CD4-positive, alpha-beta T cell treated with Interleukin-21 for 1 hour (primary cell): ENCODE measurements at places on chromosomes 4 and X.

- no peak for DNase-seq
Measured at GRCh38 chr4:188971125-188971524, 831.9 kb downstream of the TRIML1 start.

GRCh38 chrX:150199803-150200202 is 163.3 kb upstream of the MAMLD1 start:
- DNase-seq = no peak

DNA sequence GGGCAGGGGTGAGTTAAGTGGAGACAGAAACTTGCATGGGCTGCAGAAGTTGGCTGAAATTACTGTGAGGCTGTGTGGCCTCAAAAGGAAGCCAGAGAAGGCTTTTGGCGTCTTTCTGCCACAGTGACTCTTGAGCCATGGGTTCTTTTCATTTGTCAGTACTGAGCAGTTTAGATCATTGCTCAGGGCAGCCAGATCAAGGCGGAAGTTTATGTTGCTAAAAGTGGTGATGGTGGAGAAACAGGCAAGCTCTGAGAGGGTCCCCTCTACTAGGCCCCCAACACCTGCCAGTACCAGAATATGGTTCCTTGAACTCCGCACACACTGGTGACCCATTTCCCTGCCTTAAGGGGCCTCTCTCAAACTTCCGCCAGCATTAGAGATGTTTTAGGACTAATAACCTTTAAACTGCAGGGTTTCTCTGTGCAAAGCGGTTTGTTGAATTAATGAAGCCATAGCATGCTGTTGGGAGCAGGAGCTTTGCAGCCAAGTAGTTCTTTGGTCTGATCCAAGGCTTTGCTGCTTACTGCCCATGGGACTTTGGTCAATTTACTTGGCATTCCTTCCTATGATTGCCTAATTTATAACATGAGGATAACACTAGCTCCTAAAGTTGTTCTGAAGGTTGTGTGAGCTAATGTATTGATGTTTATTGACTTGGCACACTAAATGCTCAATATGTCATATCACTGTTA is 34.5 kb downstream of the RNF175 start:
- no peak for DNase-seq

GRCh38 chrX:137479386-137479785 is 86.5 kb upstream of the ZIC3 start:
- no peak for DNase-seq

GRCh38 chrX:112147206-112147605 is 64.6 kb upstream of the TRPC5 start:
- no peak for DNase-seq

DNA sequence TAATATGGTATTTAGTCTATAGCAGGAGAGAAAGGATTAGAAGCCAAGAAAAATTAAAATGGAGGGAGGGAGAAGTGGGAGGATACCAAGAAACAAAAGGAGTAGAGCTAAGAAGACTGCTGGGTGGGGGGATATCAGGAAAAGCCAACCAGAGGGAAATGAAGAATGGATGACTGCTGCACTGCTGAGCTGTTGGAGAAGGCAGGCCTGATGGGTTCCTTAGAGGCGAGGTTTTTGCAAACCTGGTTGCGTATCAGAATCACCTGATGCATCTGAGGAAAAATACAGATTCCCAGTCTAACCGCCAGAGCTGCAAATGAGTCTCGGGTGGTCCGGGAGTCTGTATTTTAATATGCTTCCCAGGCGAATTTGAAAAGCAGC is 1.5 kb downstream of the PGRMC1 start:
- no peak for DNase-seq

GRCh38 chr4:95956094-95956493 is 116.2 kb downstream of the PDHA2 start:
- no peak for DNase-seq

DNA sequence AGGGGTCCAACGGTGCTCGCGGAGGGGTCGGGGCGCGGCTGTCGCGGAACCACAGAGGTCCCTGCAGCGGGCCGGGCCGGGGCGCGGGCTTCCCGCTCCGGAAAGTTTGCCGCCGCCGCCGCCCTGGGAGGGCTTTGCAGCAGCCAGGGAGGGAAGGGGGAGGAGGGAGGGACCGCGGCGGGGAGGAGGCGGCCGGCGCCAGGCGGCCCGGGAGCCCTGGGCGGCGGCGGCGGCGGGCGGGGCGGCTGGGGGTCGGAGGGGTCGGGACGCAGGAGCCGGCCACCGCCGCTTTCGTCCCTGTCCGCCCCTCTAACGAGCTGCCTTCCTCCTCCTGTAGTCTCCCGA is 375 bp downstream of the FGFR3 start:
- peak; percentile 53 for DNase-seq

- DNase-seq = no peak
Measured at GRCh38 chrX:39438603-39439602, 637.6 kb downstream of the MID1IP1 start.

- DNase-seq = no peak
Measured at GRCh38 chr4:28354880-28355656, 1494.4 kb downstream of the STIM2 start.

- no peak for DNase-seq
Measured at GRCh38 chrX:134685668-134686067, 27.4 kb upstream of the PLAC1 start.

- no peak for DNase-seq
Measured at GRCh38 chr4:79865201-79865597, 207.8 kb downstream of the ANTXR2 start.

GRCh38 chr4:185101354-185101890 is 41.6 kb upstream of the SLC25A4 start:
- no peak for DNase-seq

GRCh38 chr4:6031846-6032245 is 13.6 kb upstream of the C4orf50 start:
- no peak for DNase-seq

DNA sequence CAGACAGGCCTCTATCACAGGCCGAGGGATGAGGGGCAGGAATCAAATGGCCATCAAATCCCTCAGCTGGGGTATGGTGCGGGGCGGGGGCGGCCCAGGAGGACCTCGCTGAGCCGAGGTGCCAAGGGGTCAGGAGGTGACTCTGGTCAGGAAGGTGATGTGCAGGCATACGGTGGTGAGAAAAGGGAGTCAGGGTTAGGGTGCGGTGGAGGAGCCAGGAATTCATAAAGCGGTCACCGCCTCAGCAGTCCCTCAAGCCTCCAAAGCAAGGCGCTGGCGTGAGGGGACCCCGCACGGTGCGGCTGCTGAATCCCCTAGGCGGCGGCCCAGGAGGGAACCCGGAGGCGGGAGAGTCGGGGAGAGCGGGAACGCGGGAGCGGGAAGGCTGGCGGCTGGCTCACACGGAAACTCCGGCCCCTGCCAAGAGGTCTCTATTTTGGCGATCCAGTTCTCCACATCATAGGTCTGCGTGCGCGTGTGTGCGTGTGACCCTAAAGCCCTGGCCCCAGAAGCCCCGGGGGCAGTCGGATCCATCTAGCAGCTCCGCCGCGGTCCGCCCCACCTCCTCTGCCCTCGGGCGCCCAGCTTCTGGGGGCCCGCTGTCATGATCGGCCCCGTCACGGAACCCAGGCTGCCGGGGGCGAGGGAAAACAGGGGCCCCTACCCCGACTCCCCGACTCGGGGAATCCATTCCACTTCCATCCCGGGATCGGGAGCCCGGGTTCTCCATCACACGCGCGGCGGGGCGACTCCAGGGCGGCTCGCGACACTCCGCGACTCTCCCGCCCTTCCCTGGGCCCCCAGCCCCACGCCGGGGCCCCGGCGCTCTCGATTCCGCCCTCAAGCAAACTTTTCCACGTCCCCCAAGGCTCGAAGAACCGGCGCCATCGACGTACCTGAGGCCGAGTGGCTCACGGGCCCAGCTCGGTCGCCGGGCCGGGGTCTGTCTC is 593 bp downstream of the ELF4 start:
- DNase-seq = no peak

- no peak for DNase-seq
Measured at GRCh38 chrX:101395789-101396188, 5.0 kb downstream of the RPL36A start.

DNA sequence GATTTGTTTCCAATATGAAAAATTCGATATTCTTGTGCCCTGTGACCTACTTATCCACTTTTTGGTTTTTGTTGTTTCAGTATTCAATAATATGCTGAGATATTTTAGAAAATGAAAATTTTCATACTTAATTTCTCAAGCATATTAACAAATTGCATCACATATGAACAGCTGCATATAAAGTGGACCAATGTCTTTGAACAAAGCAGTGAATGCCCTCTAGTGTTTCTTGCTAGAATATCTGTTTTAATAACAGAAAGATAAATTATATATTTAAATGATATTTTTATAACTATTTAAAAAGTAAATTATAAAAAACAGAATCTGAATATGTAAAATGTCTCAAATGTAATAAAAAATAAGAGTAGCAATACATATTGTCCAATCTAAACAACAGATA is 31.7 kb upstream of the INTU start:
- DNase-seq = no peak

- no peak for DNase-seq
Measured at GRCh38 chr4:111798840-111799239, 346.4 kb upstream of the FAM241A start.

GRCh38 chrX:48665991-48666390 is 17.6 kb upstream of the WAS start:
- DNase-seq = no peak

GRCh38 chrX:31251336-31251735 is 179.5 kb upstream of the FTHL17 start:
- no peak for DNase-seq

GRCh38 chrX:77060572-77060971 is 386.6 kb upstream of the FGF16 start:
- no peak for DNase-seq

- no peak for DNase-seq
Measured at GRCh38 chr4:157600583-157600982, 380.1 kb downstream of the GRIA2 start.

- no peak for DNase-seq
Measured at GRCh38 chrX:152876931-152877840, 20.7 kb upstream of the ZNF185 start.

DNA sequence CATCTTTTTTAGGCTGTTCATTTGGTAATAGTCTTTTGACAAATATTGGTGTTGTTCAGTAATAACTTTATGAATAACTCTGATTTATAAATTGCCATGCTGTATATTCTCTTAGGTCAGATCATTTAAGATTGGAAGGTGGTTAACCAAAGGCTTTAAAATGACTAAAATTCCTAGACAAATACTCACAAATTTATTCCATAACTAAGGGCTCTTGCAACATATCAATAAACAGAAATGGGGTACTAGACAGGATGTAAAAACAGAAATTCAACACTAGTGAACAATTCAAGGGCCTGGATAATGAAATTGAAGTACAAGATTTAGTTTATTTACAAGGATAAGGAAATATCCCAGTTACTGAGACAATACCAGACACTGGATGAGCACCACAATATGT is 328.6 kb downstream of the PCDH19 start:
- no peak for DNase-seq

GRCh38 chr4:53671757-53672156 is 80.5 kb upstream of the LNX1 start:
- DNase-seq = no peak

GRCh38 chr4:92433272-92433758 is 129.5 kb downstream of the GRID2 start:
- no peak for DNase-seq

DNA sequence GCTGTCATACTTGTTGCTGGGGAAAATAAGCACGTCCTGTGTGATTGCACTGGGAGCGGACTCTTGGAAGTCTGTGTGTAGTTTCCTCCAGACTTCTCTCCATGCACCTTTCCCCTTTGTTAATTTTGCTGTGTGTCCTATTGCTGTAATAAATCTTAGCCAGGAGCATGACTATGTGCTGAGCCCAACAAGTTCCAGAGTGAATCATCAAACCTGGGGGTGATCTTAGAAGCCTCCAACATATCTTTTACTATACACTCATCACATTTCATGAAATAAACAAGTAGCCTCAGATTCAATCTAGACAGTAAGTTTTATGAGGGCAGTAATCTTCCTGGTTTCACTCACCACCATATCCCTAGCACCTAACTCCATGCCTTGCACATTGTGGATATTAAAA is 43.3 kb upstream of the FGF13 start:
- DNase-seq = no peak

DNA sequence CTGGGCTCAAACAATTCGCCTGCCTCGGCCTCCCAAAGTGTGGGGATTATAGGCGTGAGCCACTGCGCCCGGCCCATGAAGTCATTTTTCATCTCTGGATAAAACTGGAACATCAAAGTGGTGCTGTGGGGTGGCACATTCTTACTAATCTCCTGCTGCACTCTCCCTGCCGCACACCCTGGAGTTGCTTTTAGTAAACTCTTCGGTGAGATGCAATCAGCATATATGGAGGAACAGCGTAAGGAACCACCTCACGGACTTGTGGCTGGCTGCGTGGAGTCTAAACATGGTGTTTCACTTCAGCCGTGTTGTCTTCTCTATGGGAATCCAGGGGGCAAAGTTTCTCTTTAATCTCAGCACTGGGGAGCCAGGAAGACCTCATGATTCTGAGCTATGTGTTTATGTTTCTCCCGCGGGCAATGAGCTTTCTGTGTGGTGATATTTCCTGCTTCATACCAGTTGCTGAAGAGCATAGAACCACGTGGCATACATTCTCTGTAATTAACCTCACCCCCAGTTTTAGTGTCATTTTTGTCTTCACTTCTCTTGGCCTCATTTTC is 2.1 kb upstream of the RHOH start:
- peak; percentile 78 for DNase-seq

- no peak for DNase-seq
Measured at GRCh38 chr4:78971776-78972175, 32.5 kb upstream of the PAQR3 start.

GRCh38 chr4:127203562-127204200 is 429.1 kb upstream of the INTU start:
- no peak for DNase-seq

GRCh38 chrX:46278572-46278971 is 266.6 kb downstream of the ZNF674 start:
- DNase-seq = no peak

DNA sequence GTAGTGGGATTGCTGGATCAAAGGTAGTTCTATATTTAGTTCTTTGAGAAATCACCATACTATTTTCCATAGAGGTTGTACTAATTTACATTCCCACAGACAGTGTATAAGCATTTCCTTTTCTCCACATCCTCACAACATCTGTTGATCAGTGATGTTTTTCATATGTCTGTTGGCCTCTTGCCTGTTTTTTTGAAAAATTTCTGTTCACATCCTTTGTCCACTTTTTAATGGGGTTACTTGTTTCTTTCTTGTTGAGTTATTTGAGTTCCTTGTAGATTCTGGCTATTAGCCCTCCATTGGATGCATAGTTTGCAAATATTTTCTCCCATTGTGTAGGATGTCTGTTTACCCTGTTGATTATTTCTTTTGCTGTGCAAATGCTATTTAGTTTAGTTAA is 72.6 kb downstream of the STOX2 start:
- DNase-seq = no peak

- DNase-seq = peak; percentile 21
Measured at GRCh38 chr4:165326831-165327210, 648 bp upstream of the MSMO1 start.

DNA sequence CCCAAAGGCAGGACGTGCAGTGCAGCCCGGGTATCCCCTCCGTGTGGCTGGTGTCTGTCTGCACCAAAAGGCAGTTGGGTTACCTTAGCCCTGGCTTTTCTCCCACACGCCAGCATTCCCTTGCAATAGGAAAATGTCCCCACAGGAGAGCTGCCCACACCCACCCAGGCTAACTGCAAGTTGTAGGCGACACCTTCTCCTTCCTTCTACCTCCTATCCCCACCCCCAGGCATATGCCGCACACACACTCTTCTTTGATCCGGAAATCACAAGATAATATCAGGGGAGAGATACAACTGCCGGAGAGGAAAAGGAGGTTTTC is 444 bp upstream of the APBB2 start:
- DNase-seq = no peak
